ENCODE measurements at places on chromosomes 11 and 22.

- no peak for DNase-seq
These were observed 80.4 kb upstream of the KCNQ1OT1 start for GRCh38 chr11:2779981-2780849.

DNA sequence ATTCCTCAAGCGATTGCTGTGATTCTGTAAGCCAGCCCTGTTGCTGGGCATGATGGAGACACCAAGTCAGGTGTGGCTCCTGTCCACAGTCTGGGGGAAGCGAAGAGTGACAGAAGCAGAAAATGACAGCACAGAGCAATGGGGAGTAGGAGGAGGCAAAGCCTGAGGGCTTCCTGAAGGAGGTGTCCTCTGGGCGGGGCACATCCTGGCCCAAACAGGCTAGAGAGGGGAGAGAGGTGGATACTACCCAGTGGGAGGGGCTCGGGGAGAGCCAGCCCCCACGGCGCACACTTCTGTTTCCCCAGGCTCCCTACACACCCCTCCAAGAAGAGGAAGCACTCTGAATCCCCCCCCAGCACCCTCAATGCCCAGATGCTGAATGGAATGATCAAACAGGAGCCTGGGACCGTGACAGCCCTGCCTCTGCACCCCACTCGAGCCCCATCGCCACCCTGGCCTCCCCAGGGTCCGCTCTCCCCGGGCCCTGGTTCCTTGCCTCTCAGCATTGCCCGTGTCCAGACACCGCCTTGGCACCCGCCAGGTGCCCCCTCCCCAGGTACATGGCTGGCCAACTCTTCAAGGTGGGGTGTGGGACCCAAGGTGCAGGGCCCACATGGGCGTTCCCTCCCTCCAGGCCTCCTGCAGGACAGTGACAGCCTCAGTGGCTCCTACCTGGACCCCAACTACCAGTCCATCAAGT lies 18.9 kb downstream of the MYRF start:
- DNase-seq: no peak

GRCh38 chr11:74932169-74932568 lies 16.7 kb downstream of the XRRA1 start:
- DNase-seq: no peak

DNA sequence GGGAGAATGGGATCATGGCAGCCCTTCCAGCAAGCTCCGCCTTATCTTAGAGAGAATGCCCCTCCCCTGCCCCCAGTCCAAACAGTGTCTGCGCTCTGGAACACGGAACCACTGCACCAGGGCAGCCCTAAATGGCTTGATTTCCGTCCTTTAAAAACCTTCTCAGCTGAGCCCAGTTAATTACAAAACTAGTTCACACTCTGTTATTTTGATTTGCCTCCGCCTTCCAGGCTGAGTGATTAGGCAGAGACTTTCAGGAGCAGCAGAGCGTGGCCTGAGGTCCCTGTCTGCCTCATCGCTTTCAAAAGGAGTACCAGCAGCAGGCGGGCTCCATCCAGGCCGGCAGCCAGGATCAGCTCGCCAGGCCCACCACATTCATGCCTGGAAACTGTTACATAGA lies 313.0 kb downstream of the BRD1 start:
- no peak for DNase-seq

Measured in NCI-H1417 treated with DMSO at 0.1 percent for 48 hours (cell line).